ENCODE measurements at places on chromosomes 2 and 18.

DNA sequence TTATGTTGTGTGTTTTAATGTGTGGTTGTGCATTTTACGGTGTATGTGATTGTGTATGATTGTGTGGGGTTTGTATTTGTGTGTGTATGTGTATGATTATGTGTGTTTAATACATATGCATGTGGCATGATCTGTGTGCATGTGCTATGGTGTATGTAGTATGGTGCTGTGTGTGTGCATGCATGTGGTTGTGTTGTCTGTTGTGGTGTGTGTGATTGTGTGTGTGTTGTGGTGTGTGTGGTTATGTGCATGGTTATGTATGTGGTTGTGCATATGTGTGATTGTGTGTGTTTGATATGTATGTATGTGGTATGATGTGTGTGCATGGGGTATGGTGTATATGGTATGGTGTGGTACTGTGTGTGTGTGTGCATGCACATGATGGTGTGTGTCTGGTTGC, 148.1 kb upstream of the AGAP1 start:
- no peak for DNase-seq

DNA sequence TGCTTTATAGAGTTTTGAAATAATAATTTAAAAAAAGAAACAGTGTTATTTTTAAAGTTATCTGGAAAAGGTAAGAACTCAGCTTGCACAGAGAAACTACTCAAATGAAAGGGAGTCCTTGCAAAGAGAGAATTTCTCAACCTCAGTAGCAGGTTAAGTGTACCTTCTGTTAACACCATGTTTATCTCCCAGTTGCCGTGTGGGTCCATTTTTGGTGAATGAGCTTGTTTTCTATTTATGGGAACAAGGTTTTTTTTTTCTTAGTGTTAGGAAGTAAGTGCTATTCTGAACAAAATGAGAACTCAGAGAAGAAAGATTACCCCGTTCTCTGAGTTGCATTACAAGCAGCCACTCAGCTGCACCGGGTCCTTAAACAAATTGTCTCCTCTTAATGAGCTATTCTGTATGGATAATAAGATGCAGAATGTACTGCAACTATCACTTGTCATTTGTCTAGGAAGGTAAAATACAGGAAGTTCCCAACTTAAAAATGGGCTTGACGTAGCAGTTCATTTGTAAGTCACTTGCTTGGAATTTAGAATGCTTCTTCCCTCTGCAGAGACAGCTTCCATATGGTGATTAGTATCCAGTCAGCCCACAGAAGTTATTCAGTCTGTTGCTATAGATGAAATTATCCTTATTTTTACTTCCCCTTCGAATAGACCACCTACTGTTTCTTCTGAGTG, 74.9 kb downstream of the LTBP1 start:
- no peak for DNase-seq

DNA sequence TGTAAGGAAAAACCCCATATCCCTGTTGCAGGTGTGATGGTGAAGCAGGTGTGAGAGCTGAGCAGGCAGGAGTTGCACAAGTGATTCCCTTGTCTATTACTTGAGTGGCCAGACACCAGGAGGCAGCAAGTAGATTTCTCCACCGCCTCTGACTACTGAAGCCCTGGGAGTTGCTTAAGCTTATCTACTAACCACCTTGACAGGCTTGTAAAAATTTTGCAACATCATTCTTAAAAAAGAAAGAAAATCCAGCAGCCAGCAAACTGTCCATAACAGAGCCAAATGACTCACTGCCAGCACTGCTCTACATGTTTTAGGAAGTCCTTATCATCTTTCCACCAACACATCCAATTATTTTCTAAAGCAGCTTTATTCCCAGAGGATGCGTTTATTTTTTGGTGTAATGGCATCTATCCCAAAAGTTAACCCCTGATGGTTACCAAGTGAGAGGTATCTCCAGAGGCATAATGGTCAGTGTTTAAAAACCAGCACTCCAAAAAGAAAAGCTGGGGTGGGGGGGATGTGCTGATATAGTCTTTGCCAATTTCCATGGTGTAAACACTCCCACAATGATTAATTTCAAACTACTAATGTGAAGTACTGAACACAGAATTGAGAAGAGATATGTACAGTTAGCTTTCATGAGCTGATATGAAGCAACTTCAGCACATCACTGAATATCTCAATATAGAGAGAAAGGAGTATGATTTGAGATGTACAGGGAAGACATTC, 16.3 kb upstream of the GPR39 start:
- no peak for DNase-seq

DNA sequence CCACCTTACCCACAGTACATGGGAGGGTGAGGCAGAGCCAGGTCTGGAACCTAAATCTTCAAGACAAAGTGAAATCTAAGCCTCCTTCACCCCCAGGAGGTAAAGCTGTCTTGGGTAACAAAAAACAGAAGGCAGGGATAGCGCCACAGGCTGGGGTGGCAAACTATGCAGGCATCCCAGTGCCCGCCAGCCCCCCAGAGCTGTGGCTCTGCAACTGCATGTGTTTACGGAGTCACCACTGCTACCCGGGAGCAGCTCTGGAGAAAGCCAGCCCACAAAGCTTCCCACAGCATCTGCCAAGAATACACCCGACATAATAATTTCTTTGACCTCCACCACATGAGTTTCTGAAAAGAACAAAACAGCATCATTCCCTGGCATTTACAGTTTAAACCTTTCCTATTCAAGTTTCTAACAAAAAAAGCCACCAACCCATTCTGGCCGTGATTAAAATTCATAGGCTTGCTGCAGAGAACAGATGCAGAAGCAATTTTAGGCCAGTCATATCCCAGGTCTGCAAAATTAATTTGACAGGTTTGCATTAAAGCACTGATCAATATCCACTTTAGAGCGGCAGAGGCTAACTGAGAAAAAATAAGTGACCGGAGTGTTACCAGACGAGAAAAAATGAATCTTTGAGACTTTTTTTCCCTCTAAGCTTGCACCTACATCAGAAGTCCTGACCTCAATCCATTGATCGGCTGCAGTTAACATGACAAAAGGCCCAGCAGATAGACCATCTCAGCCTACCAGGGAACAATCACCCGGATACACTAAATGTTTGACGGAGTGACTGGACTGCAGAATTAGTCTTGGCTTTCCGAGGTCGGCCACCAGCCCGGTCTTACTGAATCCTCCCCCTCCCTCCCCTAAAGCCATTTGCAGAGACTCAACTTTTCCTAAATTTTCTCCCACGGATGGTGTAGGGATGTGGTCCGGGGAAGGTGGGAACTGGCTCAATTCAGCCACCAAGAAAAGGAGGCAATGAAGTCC, 309.6 kb upstream of the SKOR2 start:
- no peak for DNase-seq

- no peak for DNase-seq
Observed at GRCh38 chr18:55585065-55585919, 2.7 kb downstream of the TCF4 start.

DNA sequence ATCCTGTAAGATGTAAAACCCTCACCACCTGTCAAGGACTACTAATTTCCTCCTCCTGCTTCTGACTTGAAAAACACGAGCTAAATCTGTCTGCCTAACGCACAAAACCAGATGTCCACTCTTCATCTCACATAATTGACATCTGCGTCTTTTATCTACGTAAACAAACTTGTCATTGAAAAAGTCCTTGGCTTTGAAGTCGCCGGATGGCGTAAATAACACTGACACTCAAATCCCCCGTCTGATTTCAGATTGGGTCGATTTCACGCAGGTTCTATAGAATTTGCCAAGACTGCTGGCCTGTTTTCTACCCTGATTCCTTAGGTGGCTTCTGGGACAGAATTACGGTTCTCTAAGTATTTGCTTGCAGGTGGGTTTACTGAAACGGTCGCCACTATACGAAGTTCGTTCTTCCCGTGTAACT, 539 bp upstream of the MOB4 start:
- DNase-seq, result no peak

- no peak for DNase-seq
Observed at GRCh38 chr2:164711766-164712138, 90.5 kb upstream of the GRB14 start.

GRCh38 chr2:15359716-15360531, 201.2 kb downstream of the NBAS start:
- DNase-seq, result no peak

DNA sequence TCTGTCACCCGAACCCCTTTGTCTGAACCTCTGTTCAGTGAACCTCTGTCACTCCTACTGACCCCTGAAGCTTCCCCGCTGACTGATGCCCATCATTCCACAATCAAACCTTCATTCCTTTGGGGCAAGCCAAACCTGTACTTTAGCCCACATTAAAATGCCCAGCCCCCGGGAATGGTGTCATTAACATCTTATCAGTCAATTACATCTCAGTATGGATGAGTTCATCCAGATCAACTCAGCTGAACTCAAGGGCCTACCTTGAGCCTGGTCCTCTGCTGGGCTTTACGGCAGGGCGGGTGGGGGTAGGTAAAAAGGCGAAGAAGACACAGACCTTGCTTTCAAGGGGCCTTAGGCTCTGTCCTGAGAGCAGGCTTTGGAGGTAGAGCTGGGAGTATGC, 154.4 kb upstream of the SMAD2 start:
- DNase-seq, result no peak

- no peak for DNase-seq
Observed at GRCh38 chr2:166487171-166487570, 6.9 kb downstream of the SCN7A start.

DNA sequence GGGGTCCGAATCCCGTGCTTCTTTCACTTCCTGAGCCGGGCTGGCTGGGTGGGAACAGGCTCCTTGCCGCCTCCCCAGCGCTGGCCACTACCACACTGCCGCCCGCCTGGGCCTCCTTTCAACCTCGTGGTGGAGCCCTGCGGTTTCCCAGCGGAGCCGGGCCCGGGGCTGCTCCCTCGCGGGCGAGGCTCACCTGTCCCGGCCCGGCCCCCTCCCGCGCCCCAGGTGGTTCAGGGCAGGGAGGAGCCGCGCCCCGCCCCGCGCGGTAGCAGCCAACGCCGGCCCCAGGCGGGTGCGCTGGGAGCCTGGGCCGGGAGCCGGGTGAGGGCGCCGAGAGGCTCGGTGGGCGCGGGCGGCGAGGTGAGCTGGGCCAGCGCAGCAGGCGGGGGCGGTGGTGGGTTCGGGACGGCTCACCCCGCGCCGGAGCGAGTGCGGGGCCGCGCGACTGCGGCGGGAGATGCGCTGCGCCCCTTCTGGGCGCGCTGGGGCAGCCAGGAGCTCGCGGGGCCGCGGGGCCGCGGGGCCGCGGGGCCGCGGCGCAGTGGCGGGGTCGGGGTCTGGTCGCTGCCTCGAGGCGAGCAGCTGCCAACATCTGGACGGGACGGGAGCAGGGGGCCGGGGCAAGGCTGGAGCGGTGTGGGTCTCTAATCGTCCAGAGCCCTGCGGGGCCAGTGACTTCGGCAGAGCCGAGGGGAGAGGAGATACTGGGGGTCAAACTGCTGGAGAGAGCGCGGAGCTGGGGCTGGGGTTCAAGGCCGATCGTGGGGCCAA, at the start of gene LYPD6B:
Gene LYPD6B, plus strand, starts transcription at position 258 of the 771 bp plus-strand sequence. CDS start 92,250 bp downstream, outside the sequence.
- DNase-seq, result no peak

- no peak for DNase-seq
Observed at GRCh38 chr2:190855245-190855644, 25.4 kb upstream of the GLS start.

DNA sequence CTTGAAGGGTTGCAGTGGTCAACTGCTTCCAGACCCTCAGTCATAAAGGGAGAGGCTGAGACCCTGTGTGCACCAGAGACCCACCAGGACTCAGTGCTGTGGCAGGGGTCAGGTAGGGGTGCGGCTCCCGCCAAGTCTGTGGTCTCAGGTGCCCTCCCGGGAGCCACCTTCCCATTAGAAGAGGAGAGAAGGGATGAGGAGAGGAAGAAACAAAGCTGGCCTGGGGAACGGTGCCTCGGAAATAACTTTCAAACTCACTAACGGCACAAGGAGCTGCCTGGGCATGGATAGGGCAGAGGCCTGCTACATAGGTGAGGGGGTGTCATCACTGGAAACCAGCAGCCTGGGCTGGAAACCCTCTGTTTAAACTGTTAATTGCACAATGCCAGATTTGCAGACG, 84.9 kb downstream of the TPO start:
- DNase-seq, result no peak

DNA sequence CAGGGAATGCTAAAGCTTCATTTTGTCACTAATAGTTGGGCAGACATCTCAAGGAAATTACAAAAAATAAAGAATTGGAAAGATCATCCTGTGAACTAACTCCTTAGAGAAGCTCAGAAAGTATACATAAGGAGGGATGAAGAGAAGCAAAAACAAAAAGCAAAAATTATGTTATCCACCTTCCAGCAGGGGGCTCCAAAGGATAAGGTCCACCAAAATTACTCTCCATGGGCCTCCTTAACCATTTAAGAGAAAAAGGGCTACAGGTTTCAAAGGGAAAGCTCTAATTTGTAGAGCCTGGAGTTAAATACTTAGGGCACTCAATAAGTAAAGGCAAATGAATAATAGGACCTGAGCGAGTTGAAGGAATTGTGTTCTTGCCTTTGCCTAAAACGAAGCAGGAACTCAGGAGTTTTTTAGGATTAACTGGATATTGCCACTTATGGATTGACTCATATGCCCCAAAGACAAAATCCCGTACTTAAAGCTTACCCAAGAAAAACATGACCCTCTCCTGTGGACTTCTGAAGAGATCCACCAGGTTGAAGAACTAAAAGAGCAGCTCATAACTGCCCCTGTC, 1167.9 kb downstream of the DSC3 start:
- DNase-seq, result no peak

DNA sequence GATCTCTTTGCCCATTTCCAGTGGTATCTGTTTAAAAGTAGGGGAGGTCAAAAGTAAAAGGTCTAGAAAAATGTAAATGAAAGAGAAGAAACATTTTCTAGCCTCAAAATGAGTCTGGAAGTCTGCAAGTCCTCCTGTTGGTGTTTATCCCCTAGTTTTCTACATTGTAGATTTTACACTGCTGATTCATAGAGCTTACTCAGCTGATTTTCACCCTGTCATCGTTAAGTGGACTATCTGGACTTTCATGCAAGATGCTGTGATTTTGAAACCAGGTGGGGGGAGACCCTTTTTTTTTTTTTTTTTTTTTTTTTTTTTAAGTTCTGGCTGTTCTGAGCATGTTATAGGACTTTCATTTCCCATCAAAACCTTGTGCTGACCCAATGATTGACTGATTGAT, 10.3 kb downstream of the HOXD3 start:
- no peak for DNase-seq

- DNase-seq, result no peak
Observed at GRCh38 chr18:75335511-75335910, 92.0 kb downstream of the SMIM21 start.

- no peak for DNase-seq
Observed at GRCh38 chr2:108633409-108633808, 85.9 kb upstream of the RANBP2 start.

DNA sequence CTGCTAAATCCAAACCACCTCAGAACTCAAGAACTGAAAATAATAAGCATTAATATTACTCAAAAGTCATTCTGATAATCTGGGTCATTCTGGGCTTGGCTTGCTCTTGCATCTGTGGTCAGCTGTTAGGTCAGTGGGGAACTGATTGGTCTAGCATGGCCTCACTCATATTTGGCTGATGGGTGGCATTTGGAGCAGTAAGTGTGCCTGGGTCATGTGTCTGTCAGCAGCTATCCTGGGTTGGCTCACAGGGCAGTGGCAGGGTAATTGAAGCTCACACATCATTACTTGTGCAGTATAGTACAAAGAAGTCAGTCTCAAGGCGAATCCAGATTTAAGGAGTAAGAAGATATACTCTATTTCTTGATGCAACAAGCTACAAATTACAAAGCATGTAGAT, 9.6 kb downstream of the RPL37A start:
- no peak for DNase-seq
